ENCODE measurements at places on chromosomes 5 and 9. TPM values are rescaled to one million over a fixed set of nuclear protein-coding genes. Genes with fewer than 3 reads are reported as not detected.

Gene F2RL1
- total RNA-seq, result 7.5 TPM

Gene MYMK
- total RNA-seq, result not detected

Gene RGMB
- total RNA-seq, result 30.3 TPM

Gene ZFP2
- 0.92 TPM for total RNA-seq

Gene ISL1
- 0.25 TPM for total RNA-seq

Gene SGCD
- 16.9 TPM for total RNA-seq

Gene GRIN3A
- total RNA-seq, result under 0.01 TPM

Gene FGFR4
- 0.66 TPM for total RNA-seq

Gene CCL27
- not detected for total RNA-seq

Gene PLPPR1
- total RNA-seq, result not detected

Gene KLF4
- total RNA-seq, result 25.3 TPM

Gene GOLGA1
- 15.1 TPM for total RNA-seq

Gene HSPB3
- total RNA-seq, result 0.37 TPM

Gene UHRF2
- total RNA-seq, result 178 TPM

Gene SPINK4
- total RNA-seq, result not detected

Gene AMBP
- total RNA-seq, result 0.53 TPM

Gene PANK3
- 31.1 TPM for total RNA-seq

Gene NMUR2
- not detected for total RNA-seq

Gene PCDHGA2
- 1.7 TPM for total RNA-seq

Gene NEURL1B
- 3.4 TPM for total RNA-seq

Gene PCDHA12
- 0.06 TPM for total RNA-seq

Measured in aortic smooth muscle cell (primary cell).